ENCODE measurements at places on chromosomes 3 and 15.
A peak's percentile ranks its signal among the peaks of the same experiment; 100 is the strongest.

- DNase-seq: no peak
Measured at GRCh38 chr3:95343228-95343627, 1280.4 kb downstream of the NSUN3 start.

GRCh38 chr3:56988458-56989168 is 71.9 kb upstream of the SPATA12 start:
- DNase-seq: peak; percentile 60

DNA sequence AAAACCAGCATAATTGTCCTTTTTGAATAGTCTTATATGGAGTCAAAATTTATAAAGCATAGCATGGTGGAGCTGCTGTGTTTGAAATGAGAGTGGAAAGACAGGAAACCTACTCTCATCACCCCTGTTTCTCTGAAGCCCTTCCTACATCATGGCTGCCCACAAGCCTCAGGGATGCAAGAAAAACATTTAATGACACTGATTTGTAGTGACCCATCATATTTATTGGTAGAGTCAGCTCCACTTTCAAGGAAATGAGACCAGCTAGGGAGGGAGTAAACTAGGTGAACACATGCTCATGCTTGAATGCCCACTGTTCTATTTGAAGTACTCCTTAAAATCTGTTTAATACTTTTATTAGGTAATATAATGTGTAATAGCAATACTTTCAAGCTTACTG is 494.3 kb upstream of the KCNMB2 start:
- DNase-seq: no peak

DNA sequence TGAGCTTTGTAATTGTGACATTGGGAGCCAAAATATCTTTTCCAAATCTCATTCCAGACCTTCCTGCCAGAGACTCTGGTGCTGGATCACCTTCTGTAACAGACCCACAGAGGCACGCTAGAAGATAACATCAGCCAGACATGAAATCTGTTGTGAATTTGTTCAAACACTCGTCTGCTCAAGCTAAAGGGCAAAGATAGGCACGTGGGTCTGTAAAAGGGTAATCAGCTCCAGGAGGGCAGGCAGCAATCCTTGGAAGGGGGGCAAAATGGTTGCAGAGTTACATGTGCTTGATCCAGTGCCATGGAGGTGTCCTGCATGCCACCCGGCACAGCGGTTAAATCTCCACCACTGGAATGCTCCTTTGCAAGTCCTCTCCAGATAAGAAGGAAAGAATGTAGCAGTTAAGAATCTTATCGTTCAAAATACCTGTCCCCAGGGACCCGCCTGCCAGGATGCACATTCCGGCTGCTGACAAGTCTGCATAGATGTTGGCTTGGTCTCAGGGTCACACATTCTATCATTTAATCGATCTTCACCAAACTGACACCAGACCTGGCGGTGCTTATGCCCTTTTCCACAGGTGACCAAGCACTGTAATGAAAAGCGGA is 74.8 kb downstream of the ADAMTS9 start:
- no peak for DNase-seq

DNA sequence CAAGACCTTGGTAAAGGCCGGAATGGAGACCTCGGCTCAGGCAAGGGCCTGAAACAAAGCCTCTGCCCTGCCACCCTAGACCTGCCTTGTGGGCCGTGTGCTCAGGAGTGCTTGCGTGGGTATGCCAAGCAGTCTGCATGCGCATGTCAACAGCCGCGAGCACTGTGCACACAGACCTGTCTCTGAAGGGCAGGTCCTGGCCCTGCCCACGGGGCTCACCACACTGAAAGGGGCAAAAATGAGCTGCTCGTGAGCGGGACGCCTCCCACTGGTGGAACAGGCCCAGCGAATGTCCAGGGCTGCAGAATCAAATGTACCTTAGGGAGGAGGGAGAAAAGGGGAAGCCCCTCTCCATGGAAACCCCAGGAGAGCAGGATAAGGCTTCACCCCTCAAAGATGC is 44.3 kb upstream of the FGD5 start:
- DNase-seq: no peak

GRCh38 chr15:70443486-70444273 is 319.7 kb downstream of the UACA start:
- no peak for DNase-seq

- DNase-seq: peak; percentile 43
Measured at GRCh38 chr3:46372492-46373359, 2.0 kb downstream of the CCR5 start.

DNA sequence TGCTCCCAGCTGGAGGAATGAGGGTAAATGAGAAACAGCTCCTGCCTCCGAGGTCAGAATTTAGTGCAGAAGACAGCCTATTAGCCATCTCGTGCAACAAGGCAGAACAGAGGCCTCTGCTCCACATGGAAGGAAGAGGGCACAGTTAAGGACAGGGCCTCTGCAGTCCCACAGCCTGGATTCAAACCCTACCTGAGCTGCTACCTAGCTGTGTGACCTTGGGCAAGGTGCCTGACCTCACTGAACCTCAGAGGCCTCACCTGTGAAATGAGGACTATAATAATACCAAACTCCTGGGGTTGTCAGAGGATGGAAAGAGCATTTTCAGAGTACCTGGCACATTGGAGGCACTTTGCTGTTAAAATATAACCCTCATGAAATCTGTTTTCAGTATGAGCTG is 285.7 kb upstream of the CTNNB1 start:
- no peak for DNase-seq

- no peak for DNase-seq
Measured at GRCh38 chr3:76673171-76673570, 366.7 kb upstream of the ROBO2 start.

GRCh38 chr3:173632945-173633344 is 235.4 kb downstream of the NLGN1 start:
- DNase-seq: no peak

DNA sequence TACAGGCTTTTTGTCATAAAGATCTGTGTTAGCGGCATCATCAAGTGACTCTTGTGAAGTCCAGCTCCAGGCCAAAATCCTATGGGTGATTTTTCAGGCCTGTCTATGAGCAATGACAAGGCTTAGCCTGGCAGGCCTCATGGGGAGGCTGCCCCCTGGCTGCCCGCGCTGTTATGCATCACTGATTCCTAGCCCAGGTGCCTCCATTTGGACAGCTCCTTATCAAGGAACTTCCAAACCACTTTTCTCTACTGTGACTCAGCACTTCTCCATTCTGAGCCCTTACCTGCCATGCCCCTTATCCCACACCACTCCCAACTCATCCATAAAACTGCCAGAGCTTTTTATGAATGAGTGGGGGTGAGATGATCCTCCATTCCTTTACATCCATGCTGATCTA is 91.5 kb upstream of the C3orf80 start:
- no peak for DNase-seq

DNA sequence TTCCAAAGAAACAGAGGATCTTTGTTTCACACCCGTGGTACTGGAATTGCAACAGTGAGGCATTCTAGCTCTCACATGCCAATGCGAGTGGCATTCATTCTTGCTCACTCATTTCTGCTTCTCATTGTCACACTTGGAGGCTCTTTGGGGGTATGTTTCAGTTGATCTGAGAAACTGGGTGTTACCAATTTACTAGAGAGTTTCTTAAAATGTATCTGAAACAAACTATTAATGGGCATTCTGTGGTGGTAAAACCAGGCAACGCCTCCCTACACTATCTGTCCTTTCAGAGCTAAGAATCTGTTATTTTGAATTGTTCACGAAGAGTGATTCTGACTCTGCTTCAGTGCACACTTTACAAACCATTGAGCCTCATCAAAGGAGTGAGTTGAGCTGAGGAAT is 140.6 kb upstream of the BHLHE40 start:
- DNase-seq: no peak

GRCh38 chr15:96035091-96035490 is 295.4 kb upstream of the NR2F2 start:
- DNase-seq: no peak

DNA sequence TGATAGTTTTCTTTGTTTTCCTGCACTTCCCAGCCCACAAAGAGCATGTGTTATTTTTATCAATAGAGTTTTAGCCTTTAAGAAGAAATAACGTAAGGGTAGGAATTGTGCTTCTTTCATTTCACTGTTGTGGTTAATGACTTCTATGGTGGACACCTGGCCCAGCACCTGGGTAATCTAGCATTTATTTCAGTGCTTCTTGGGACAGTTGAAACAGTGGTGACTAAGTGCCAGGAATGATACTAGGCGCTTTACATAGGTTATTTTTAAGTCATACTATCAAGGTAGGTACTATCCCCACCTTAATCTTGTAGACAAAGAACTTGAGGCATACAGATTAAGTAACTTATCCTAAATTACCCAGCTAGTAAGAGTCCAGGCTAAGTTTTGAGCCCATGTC is 243.8 kb downstream of the SOX2 start:
- no peak for DNase-seq

DNA sequence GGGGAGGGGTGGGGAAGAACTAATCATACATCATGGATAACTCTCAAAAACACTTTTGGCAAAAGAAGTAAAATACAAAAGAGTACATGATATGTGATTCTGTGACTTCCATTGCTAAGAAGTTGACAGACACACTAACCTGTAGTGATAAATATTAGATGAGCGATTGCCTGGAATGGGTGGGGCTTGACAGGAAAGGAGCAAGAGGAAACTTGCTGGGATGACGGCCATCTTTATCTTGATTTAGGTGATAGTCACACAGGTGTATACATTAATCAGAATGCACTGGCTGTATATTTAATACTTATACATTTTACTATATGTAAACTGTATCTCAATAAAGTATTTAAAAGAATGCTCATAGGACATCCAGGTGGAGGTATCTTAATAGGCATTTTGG is 13.1 kb downstream of the PARL start:
- no peak for DNase-seq

DNA sequence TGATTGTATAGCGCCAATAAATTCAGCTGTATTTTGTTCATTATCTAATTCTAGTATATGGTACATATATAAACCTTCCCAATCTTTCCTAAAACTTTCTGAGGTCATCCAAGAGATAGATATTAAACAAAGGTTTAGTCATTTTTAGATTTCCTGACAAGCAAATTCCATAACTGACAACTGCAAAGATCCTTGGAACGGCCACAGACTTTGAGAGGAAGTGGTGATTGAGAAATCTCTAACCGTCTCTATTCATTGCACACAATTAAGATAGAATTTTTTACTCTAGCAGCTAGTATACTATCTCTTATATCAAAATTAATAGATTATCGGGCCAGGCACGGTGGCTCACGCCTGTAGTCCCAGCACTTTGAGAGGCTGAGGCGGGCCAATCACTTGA is 4.7 kb downstream of the CSNK1G1 start:
- DNase-seq: no peak

DNA sequence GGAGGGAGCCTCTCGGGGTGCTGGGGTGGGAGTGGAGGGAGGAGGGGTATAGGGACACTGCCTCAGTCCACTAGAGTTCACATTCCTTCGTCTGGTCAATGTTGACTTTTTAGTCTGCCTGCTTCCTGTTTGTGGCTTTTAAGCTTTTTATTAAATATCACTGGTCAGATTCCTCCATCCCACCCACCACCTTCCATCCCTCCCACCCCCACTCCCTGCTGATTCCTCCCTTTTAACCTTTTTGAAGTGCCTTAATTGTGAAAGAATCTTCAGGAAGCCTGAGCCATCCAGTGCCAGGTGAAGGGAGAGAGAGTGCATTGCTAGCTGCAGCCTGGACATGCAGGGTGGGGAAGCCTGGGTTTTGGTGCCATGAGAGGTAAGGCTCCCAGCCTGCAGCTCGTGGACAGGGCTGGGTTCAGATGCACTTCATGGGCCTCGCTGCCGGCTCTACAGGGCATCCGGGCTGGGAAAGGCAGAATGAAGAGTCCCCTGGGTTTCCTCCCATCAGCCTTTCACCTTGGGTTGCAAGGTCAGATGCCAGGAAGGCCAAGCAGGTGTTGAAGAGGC is 105.9 kb downstream of the DNAJB8 start:
- DNase-seq: no peak

- no peak for DNase-seq
Measured at GRCh38 chr15:31579976-31580375, 253.3 kb downstream of the KLF13 start.

DNA sequence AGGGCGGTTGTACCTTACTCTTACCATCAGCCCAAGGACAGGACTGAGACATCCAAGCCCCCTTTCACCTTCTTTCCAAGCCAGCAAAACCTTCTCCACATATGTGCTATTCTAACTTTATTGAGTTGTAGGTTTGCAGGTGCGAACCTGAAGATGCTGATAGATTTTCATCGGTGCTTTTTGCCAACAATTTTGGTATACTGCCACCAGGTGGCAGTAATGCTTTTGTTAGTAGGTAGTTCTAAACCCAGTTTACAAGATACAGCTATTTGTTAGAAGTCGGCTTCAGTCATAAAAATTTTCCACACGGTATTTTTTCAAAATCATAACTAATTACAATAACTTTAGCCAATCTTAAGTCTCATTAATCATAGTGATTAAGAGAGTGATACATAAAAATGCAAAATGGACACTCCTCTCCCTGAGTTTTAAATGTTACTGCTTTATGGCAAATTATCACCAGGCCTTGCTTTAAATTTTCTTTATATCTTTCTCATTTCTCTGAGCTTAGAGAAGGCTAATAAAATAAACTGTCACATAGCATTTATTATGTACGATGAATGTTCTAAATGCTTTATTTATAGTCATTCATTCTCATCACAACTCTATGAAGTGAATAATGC is 636 bp downstream of the TBC1D21 start:
- DNase-seq: no peak

GRCh38 chr3:106715286-106715685 is 662.0 kb upstream of the CCDC54 start:
- DNase-seq: no peak

- no peak for DNase-seq
Measured at GRCh38 chr15:31081588-31082250, 19.8 kb downstream of the TRPM1 start.

DNA sequence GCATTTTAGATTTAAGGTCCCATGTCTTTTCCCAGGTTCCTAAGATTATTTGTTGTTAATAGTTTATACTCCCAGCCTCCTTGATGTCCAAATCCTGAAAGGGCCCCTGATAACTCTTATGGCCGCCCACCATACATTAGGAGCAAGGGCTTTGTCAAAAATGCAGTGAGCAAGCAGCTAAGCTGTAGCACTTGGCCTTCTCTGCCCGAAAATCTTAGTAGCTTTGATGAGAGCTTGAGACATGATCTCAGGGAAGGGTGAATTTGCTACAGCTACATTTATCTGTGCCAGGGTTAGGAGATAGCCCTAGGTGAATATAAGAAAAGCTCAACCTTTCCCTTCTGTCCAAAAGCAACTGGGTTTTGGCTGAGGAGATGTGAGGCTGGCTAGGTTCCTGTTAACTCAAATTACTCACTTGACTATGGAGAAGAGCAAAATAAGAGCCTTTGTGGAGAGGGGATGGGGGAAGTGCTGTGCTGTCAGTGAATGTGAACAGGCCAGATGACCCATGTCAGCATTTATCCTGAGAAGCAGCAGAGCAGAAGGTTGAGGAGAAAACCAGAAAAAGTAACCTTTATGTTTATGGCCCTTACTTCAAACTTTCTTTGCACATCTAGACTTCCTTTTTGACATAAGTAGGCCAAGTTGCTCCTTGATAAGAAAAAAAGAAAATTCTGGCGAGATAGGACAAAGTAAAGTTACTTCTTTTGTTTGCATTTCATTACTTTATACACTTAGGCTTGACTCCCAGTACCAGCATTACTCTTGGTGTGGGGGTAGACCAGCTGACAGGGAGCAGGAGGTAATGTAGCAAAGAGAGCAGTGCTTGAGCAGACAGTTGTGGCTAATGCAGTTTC is 21.1 kb downstream of the MAPK6 start:
- no peak for DNase-seq
